Right hindlimb (tissue), 1 donor: ENCODE measurements at places on chromosomes 2 and 18.
A peak's percentile ranks its signal among the peaks of the same experiment; 100 is the strongest.

DNA sequence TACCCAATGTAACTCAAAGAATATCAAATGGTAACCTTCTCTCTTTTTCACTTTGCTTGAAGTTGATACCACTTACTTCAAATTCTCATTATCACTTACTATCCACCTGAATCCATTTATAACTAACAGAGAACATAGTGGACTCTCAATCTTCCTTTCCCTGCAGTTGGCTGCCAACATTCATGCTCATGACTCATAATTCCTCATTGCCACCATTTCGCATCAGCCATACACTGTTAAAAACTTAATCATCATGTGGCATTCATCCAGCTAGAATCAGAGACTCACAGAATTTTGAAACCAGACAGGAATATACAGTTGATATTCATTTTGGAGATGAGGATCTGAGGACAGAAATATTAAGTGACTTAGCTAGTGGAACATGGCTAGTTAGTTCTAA, 56.8 kb downstream of the SLC4A10 start:
- no peak for DNase-seq

- peak; percentile 30 for DNase-seq
Measured at GRCh38 chr18:66682855-66683322, 79.0 kb upstream of the CDH19 start.

- no peak for DNase-seq
Measured at GRCh38 chr2:31258351-31258750, 24.4 kb downstream of the EHD3 start.

DNA sequence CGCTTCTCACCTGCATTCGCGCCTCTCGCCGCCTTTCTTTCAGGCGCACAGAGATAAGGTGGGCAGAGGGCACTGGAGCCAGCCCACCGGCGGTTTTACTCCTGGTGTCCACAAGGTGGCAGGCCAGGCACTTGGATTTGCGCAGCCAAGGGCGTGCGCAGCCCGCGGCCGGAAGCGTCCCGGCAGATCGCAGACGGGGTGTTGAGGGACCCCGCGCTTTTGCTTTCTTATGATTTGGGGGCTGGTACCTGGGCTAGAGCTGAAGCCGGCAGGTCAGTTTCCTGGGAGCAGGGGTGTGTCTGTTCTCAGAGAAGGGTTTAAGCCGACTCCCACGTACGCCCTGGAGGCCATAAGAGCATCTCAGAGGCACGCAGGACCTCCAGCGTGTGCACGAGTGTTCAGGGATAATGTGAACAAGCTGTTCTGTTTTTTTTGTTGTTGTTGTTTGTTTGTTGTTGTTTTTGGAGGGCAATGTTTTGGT, 305.6 kb upstream of the CXCR4 start:
- DNase-seq = peak; percentile 80

GRCh38 chr2:127155947-127156346, 49.0 kb upstream of the BIN1 start:
- peak; percentile 87 for DNase-seq

DNA sequence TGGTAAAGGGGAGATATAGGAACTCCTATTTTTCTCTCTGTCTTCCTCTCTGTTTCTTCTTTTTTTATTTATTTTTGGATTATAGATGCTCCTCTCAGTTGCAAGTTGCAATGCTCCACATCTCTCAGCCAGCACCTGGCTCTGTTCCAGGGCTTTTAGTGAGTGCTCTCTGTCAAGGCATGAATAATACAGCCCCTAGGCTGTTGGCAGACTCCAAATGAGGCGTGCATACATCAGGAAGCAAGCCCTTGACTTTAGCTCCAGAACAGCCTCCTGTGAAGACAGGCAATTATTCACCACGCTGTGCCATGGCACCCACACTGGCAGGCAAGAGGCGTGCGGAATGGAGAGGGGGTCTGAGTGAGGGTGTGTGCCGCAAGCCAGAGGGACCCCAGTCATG, 228.1 kb upstream of the PXDN start:
- DNase-seq = peak; percentile 70
